ENCODE measurements at places on chromosomes 1 and 21.

DNA sequence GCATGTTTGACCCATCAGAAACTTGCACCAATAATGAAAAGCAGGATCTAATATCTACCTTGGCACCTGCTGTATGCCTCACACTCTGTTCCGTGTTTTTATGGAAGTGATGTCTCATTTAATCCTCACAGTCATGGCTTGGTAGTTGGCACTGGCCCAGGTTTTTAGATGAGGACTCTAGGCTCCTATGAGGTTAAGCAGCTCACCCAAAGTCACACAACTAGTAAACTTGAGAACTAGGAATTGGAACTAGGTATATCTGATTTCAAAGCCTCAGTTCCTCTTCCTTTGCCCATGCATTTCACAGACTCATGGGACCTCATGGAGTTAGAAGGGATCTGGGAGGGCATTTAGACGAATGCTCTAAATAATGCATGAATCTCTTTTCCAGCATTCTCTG is 21.3 kb upstream of the TARBP1 start:
- no peak for DNase-seq

DNA sequence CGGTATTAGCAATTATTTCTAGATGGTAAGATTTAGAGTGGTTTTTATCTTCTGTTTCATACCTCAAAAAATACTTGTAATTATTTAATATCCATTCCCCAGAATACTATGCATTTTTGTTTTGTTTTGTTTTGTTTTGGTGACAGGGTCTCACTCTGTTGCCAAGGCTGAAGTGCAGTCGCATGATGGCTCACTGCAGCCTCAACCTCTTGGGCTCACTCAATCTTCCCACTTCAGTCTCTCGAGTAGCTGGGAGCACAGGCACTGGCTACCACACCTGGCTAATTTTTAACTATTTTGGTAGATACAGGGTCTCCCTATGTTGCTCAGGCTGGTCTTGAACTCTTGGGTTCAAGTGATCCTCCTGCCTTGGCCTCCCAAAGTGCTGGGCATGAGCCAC is 252.7 kb downstream of the AKT3 start:
- no peak for DNase-seq

GRCh38 chr1:37556712-37557196 is at the start of gene DNALI1:
Gene DNALI1, plus strand, starts transcription at chr1:37556940. Its CDS starts 55 bp downstream, at chr1:37556995.
- no peak for DNase-seq

- peak; percentile 39 for DNase-seq
These were observed 13.3 kb downstream of the OVAAL start for GRCh38 chr1:180571832-180572636.

- no peak for DNase-seq
These were observed 14.7 kb downstream of the INTS3 start for GRCh38 chr1:153742411-153743142.

GRCh38 chr1:169118227-169118626 is 11.7 kb downstream of the ATP1B1 start:
- no peak for DNase-seq

DNA sequence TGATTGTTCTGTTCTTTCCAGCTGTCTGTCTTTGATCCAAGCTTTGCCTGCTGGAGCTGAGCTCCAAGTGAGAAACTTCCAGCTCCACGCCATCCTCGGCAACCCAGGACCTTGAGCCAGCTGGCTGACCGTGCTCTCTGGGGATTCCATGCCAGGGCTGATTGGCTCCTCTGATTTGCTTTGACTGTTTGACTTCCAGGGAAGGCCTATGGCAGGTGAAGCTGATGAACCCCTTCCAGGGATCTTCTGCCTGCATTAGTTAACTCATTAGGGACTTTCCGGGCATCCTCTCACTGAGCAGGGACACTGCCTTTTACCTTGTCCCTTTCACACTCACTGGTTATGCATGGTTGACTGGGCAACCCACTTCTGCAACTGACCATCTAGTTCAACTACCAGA is 406.1 kb downstream of the RPS6KC1 start:
- DNase-seq: no peak

GRCh38 chr1:117058810-117059209 is 1.3 kb upstream of the TTF2 start:
- DNase-seq: no peak

GRCh38 chr1:221509575-221510355 is 232.1 kb downstream of the DUSP10 start:
- DNase-seq: no peak

DNA sequence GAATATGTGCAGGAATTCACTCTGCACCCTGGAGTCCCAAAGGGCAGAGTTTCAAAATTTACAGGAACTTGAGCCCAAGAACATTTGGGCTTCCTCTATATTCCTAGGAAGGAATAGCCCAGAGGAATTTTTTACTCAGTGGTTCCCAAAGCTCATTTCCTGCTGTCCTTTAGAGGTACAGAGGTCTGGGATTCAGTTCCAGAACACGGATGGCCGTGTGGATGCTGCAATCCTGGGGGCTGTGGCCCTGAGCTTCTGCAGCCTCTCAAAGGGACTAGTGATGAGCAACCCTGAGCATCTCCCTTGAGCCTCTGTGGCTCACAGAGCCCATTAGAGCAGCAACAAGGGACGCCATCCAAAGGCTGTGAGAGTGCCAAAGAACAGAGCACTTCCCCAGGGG is 10.1 kb upstream of the RHOU start:
- no peak for DNase-seq

- peak; percentile 73 for DNase-seq
These were observed 4.8 kb downstream of the RUNX3 start for GRCh38 chr1:24925082-24925779.

DNA sequence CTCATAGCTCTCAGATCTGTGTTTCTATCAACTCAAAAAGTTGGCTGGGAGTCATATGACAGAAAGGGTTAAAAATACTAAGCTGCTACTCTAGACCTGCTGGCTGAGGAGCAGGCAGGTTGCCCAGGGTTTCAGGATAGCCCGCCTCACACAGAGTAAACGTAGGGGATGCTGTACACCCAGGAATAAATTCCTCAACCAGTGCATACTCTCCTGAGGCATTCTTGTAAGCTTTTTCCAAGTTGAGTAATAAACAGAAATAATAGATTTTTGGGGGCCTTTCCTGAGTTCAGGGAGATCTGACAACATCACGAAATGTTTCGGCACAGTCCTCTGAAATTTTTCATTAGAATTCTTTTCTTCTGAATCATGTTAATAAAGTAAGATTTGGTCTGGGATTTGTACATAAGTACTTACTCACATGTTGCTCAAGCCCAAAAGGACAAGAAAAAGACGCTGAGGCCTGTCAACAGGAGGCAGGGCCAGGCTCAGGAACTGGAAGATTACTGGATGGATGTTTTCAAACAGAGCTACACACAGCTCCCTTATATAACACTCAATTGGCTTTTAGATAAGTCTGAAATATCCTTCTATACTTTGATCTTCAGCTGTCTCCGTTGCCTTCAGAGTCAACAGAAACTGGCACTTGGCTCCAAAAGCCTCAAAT is 41.0 kb downstream of the TGFBR3 start:
- no peak for DNase-seq

DNA sequence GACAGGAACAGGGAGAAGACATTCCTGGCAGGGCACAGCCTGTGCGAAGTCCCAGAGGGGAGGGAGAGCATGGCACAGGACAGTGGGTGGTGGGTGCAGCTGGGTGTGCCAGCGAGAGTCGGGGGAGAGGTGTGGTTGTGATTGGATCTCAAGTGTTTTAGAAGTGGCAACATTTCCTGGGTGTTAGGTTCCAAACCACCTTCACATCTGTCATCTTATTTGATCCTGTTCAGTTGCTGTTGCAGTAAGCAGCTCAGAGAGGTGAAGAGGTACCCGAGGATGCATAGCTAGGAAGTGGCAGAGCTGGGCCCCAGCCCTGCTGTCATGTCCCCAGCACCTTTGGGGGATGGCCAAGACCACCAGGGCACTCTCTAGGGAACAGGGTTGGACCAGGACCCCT is 22.0 kb upstream of the DISP3 start:
- DNase-seq: no peak

GRCh38 chr1:52195161-52195560 is 53.3 kb downstream of the ZFYVE9 start:
- DNase-seq: no peak

DNA sequence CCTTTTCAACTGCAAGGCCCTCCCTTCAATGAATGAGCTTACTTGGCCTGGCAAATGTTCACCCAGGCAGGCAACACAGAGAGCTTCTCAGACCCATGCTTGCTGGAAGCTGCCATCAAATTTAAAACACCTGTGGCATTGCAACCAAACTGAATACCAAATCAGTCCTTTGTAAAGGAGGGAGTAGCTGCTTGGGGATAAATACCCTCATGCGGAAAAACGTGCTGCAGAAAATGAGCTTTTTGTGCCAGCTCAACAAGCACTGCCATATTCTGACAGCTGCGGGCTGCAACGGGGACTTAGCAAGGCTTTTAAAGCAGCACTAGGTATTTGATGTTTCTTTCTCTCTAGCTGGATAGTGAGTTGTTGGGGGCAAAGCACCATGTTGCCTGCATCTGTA is 119.7 kb downstream of the PLPPR4 start:
- no peak for DNase-seq

- DNase-seq: no peak
These were observed 74.2 kb downstream of the KIRREL1 start for GRCh38 chr1:158067662-158068061.

- no peak for DNase-seq
These were observed 15.8 kb downstream of the OLFM3 start for GRCh38 chr1:101980974-101981373.

DNA sequence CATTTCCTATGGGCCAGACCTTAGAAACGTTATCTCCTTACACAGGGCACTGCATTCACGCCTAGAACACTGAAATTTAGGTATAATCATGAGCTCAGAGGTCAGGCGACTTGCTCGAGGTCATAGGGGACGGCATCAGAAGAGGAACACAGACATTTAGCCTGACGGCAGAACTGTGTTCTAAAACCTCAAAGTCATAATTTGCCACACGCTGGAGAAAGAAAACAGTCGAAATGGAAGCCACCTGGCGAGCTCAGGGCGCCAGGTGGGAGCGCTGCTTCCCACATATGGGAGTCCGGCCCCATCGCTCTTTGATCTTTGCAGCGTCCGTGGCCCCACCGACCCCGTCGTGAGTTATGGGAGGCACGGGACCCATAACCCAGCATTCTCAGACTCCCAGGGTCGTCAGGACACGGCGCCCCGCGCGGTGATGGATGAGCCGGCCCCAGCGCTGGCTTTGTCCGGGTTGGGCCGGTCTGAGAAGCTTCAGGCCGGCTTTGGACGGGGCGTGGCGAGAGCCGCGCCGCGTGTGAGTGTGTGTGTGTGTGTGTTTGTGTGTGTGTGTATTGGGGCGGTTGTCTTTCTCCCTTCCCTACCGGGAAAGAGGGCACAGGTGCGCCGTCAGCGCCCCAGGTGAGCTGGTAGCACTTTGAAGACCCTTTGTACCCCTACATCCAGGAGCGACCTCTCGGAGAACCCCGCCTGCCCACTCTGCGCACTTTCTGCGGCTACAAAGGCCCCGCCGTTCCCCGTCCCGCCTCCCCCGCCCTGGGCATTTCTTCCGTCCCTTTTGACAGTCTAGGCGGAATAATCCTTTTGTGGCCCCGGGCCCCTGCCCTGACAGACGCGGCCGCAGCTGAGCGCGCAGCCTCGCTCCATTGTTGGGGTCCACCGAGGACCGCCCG is 861 bp upstream of the DRAXIN start:
- DNase-seq: no peak

GRCh38 chr1:190067592-190067991 is 410.1 kb downstream of the BRINP3 start:
- DNase-seq: no peak

GRCh38 chr21:45365608-45366241 is 39.2 kb upstream of the COL18A1 start:
- DNase-seq: no peak

All from stimulated activated CD4-positive, alpha-beta T cell treated with anti-CD3 and anti-CD28 coated beads, Interleukin-2, amount 100 ng/mL, for 48 hours (primary cell).